ENCODE measurements at places on chromosomes 7 and 10. TPM values are rescaled to one million over a fixed set of nuclear protein-coding genes. Genes with fewer than 3 reads are reported as not detected.

GRCh38 chr10:129272176-129272575 is 194.9 kb upstream of the MGMT start:
- no peak for DNase-seq

DNA sequence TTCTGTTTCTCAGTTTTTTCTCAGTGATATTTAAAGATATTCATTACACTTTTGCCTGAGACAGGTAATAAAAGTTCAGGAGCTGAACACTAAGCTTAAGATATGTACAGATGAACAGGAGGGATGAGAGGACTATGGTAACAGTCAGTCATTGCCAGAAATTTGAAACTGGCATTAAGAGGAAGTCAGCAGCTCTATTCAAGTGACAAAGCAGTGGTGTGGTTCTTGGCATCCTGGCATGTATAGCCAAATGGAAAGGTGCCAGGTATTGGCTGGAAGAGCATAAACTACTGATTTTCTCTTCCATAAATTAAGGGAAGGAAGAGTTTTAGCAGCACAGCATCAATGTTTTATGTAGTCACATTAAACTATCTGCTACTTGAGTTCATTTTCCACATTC is 22.7 kb downstream of the HOXA1 start:
- DNase-seq, result no peak

DNA sequence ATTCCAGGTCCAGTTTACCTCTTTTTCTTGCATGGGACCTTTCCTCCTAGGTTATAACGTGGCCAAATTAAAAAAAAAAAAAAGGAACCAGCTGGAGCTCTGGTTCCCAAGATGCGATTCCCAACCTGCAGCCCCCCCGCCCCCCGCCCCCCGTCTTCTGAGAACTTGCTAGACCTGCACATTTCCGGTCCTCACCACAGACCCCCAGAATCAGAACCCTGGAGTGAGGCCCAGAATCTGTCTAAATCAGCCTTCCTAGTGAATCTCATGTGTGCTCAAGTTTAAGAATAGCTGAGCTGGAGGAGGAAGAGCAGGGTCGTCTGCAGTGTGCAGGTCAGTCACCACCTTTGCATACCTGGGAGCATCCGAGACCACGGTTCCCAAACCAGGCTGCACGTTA is 144.2 kb downstream of the KLF6 start:
- no peak for DNase-seq

GRCh38 chr7:120273476-120273975 is 551 bp downstream of the KCND2 start:
- no peak for DNase-seq

GRCh38 chr10:132631338-132631735 is 93.8 kb downstream of the INPP5A start:
- no peak for DNase-seq

GRCh38 chr7:100444311-100445278 is 8.3 kb upstream of the PPP1R35 start:
- no peak for DNase-seq

DNA sequence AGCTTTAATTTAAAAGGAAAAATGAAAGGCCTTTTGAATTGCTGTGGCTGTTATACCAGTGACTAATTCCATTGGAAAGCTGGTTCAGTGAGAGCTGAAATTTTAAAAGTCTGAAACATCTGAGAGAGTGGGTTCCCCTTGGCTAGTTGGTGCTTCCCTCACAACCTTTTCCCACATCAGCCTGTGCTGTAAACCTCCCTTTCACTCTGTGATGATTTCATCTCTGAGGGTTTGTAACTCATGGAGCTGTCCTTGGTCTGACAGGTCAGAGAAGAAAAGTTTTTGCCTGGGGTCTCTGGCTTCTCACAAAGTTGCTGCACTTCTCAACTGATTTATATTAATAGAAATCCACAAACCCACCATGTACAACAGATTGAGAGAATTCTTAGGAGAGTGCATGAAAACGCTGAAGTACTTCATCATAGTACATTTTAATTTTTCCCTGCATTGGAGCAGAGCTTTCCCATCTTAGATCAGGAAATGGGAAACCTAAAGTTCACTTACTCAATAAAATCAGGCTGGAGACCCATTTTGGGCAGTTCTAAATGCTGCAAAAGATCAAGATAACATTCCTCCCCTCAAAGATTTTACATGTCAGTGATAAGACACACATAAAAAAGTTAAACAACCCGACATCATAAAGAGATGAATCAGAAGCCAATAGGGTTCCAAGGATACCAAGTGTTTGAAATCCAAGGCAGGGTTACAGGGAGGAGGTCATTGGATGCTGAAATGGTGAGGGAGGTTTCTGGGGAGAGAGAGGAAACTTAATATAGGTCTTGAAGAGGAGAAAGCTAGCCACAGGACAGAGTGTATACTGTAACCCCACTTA is 157.0 kb upstream of the MKLN1 start:
- DNase-seq, result no peak

- no peak for DNase-seq
Observed at GRCh38 chr10:126387931-126388911, at the start of gene ADAM12. Gene ADAM12, minus strand, starts transcription at chr10:126388477. Its CDS starts 332 bp downstream, at chr10:126388145.

- DNase-seq, result no peak
Observed at GRCh38 chr7:68441645-68442044, 1156.6 kb upstream of the AUTS2 start.

DNA sequence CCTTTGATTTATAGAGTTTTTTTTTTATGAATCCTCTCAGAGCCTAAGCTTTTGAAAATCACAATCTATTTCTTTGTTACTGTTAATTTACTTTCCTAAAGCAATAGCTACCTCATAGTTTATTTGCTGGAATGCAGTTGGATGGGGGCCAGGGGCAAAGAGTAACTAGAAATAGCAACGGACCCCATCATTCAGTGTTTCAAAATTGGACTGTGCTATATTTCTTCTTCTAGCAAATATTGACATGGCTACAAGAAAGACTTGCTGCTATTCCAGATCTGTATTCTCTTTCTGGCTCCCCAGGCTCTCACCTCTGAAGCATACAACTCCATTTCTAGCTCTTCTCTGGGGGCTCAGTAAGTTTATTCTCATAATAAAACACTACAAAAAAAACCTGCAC is 661.6 kb upstream of the NRG3 start:
- no peak for DNase-seq

GRCh38 chr10:123678376-123678775 is 12.2 kb downstream of the GPR26 start:
- DNase-seq, result no peak

DNA sequence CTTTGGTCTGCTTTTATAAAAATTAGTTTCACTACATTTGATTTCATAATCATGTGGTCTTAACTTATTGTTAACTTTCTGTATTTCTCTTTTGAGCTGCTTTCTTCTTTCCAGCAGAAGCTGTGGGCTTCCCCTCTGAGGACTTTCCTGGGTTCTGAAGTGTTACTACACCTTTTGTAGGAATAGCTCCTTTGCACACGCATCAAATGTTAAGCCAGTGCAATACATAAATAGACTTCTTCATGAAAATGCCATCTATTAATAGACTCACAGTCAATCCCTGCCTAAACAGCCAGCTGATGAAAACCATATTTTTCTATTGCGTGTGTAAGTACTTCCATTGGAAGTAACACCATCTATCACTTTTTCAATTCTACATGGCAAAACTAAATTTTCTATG is 1.5 kb downstream of the ABCB4 start:
- no peak for DNase-seq

- no peak for DNase-seq
Observed at GRCh38 chr10:60661637-60662036, 116.6 kb upstream of the CDK1 start.

DNA sequence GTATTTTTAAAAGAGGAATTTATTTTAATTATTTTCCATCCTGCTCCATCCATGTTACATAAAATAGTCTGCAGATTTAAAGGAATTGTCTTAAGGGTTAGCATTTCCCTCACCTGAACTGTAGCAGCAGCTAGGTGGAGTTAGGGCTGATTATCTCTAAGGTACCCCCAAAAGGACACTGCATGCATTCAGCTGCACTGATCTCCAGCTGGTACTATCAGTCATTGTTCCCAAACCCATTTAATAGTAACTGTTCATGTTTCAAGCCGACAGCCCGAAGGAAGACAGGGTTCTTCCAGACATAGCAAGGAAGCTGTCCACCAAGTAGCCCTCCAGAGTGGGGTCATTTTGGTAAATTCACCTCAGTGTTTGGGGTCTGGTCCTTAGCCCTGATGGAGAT is 48.7 kb downstream of the FAM171A1 start:
- DNase-seq, result no peak

DNA sequence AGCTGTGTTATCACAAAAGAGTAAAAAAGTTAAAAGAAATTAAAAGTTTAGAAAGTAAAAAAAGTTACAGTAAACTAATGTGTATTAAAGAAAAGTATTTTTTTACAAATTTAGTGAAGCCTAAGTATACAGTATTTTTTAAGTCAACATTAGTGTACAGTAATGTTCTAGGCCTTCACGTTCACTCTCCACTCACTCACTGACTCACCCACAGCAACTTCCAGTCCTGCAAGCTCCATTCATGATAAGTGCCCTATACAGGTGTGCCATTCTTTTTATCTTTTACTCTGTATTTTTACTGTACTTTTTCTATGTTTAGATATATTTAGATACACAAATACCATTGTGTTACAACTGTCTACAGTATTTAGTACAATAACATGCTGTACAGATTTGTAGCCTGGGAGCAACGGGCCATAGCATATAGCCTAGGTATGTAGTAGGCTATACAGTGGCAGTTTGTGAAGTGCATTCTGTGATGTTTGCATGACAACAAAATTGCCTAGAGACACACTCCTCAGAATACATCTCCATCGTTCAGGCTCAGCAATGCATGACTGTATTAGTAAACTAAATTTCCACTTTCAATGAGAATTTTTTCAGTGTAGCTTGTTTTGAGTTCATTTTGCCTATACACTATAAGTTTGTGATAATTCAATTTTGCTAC is 539.9 kb upstream of the C7orf33 start:
- DNase-seq, result no peak

DNA sequence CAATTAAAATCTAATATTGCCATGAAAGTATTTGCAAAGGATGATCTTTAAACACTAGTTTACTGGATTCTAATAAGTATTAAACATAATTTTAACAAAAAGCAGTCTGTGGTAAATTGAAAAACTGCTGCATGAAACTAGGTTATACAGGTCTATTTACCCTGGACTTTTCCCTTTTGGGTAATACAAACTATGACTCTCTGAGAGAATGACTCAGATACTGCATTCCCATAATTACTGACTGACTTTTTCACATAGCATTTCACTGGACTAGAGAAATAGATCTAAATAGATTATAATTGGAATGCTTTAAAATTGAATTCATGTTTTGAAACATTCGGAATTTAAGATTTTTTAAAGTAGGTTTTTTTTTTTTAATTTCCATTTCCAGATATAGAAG is 395.7 kb downstream of the THSD7A start:
- no peak for DNase-seq

DNA sequence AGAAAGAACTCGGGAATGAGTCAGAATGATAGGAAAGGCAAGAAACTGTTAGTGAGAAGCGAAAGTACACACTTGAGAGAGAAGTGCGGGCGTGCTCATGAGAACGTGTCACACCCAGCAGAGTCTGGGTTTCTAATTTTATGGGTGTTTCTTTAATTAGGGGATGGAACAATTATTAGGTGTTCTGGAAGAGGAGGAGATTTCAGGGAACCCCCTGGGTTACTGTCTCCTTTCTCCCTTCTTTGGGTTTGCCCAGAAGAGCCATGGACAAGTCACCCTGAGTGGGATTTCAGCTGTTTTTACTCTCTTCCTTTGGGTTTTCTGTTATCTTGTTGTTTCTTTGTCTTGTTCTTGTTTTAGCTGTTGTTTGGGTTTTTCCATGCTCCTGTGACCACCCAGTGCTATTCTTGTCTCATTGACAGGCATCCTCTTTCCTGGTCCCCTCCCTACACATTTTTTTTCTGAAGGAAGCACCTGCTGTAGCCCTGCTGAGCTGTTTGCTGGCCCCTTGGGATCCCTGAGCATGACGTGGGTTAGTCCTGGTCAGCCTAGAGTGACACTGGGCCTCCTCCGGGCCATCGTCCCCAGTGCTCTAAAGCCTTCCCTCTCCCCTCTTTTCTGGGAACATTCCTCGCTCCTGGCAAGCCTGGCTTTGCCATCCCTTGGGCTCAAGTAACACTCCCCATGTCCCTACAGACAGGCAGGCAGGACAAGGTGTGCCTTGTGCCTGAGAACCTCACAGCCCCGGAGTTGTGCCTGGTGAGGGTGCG is 3.5 kb downstream of the SH2D4B start:
- DNase-seq, result no peak

- no peak for DNase-seq
Observed at GRCh38 chr7:16753932-16754855, 639 bp downstream of the TSPAN13 start.

Gene IGFBP1
- total RNA-seq, result not detected

Gene OR2A5
- total RNA-seq, result not detected

Gene MGAM2
- 0.73 TPM for total RNA-seq

Gene EFCAB10
- 1.9 TPM for total RNA-seq

Gene TMEM213
- total RNA-seq, result not detected

Gene UBTD1
- total RNA-seq, result 0.70 TPM

Gene TLX1
- total RNA-seq, result not detected

Gene MBL2
- total RNA-seq, result not detected

All from natural killer cell (primary cell).